ENCODE measurements at places on chromosomes 1 and 21.

GRCh38 chr1:47711848-47712492 is 274.1 kb downstream of the FOXD2 start:
- no peak for DNase-seq

DNA sequence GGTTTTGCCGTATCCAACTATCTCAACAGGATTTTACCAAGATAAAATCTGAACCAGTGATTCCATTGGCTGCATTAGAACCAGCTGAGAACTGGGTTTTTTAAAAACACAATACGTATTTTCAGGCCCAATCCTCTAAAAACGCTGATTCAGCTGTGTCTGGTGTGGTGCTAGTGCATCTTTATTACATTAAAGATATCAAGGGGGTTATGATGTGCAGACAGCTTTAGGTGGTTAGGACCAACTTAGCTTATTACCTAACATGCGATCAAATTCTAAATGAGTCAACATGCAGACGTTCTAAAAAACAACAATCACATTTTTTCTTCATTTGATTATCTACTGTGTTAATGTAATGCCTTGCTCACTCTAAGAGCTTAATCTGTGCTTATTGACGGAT is 32.0 kb upstream of the EXO1 start:
- no peak for DNase-seq

DNA sequence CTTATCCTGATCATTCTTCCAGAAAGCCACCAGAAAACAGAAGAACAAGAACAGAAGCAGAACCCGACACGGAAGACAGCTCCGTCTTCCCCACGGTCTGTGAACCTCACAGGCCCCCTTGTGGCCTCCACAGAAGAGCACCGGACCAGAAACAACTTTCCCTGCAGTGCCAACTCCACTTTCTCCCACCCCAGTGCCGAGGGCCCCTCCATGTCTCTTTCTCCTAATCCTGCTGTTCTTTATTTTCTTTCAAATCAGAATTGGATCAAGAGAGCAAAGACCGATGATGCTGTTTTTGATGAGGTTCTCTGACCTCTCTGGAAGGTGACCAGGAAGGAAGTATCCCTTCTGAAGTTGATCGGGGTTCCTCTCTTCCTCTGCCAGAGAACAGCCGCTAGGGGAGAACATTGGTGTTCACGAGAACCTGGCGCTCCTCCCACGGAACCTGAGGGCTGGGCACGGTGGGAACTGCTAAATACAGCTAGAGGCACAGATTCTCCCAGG is 58.9 kb upstream of the CTTNBP2NL start:
- no peak for DNase-seq

- DNase-seq = peak; percentile 76
These were observed 316.9 kb downstream of the VAV3 start for GRCh38 chr1:107648071-107648470.

- DNase-seq = peak; percentile 24
These were observed 68.3 kb downstream of the DHRS3 start for GRCh38 chr1:12549460-12550349.

All from AG04449 (cell line).